ENCODE measurements at places on chromosomes 5 and 9.

DNA sequence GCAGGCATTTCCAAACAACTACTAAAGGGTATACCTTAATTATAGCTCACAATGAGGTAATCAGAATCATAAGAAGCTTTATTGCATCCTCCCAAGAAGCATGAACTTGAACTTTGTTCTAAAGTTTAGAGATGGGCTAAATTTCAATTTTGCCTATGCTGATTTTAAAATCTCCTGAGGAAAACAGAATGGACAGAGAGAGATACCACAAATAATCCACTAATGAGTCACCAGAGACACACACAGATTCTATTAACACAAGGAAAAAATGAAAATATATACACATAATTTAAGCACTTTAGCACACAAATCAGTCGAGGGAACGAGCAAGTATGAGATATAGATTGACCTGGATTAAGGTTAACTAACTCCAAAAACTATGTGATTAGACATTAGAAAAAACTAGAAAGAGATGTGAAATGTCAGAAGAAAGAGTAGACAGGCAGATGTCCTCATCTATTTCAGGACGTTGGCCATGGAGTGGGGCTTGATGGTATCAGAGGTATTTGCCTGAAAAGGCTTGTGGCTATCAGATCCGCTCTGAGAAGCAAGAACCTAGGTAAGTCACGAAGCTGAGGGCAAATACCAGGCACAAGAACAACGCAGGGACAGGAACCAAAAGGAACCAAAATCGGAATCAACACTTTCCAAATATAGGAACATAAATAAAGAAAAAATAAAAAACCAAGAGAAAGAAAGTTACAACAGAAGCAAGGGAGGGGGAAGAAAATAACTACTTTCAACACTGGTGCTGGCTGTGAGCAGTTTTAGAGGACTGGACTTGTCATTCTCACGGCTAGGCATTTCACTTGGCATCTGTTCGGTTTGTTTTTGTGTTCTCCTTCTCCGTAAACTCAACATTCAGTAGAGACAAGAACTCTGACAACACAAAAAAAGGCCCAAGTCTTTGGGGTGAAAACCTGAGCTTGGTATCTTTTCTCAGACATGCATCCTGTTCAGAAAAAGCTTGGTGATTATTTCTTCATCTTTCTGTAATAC is 294.6 kb upstream of the PUM3 start:
- peak; percentile 9 for DNase-seq

DNA sequence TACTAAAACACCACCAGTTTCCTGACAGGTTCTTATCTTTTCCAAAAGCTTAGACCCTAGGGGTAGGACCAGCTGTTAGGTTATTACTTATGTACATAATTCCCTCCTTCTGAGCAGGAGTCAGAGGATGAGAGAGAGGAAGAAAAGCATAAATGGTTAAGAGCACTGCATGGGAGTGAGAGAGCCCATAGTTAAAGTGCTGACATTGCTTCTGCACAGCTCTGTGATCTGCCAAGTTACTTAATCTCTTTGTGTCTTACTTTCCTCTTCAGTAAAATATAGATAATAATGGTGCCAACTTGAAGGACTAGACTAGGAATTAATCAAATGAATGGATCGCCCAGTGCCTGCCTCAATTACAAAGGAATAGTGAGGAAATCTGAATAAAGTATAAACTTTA is 66.4 kb downstream of the NRG2 start:
- no peak for DNase-seq

DNA sequence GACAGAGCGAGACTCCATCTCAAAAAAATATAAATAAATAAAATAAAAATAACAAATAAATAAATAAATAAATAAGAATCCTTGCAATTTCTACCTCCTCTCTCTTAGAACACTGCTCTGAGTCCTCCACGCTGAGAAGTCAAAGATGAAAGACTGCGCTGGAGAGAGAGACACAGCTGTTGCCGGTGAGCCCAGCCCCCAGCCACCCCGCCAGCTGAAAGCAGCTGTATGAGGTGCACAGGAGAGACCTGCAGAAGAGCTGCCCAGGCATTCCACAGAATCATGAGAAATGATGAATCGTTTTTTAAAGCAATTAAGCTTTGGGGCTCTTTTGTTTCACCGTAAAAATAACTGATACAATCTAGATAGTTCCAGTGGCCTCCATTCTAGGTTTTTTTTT is 16.3 kb upstream of the STRBP start:
- no peak for DNase-seq

- no peak for DNase-seq
Measured at GRCh38 chr5:132653716-132654115, 4.3 kb upstream of the IL13 start.

DNA sequence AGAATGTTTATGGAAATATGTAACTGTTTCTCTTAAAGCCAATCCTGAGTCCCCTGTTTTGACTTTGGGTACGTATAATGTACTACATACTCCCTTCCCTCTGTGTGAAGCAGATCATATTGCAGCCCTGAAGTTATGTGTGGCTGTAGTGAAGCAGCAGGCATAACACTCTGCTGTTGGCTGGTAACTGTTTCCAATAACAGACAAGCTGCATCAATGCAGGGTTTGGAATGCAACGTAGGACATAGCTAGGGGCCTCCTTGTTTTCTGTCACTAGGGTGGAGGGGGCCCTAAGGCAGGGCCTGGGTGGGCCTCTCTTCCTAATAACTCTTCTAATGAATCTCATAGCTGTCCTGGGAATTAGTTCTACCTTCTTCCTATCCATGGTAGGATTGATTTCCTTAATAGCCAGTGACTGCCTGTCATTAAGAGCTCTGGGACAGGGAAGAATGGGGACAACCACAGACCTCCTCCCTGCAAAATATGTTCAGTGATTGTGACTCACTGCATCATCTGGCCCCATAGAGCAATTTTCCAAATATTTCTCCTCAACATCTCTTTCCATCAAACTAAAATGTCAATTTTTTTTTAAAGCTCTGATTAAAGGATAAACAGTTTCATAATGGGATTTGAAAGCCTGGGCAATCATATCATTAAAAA is 129.6 kb upstream of the HMHB1 start:
- DNase-seq, result no peak

- DNase-seq, result no peak
Measured at GRCh38 chr5:57258052-57258451, 84.2 kb downstream of the GPBP1 start.

All from HCEC 1CT (cell line).